IMR-90 (cell line): ENCODE measurements at places on chromosomes 7 and 10. TPM values are rescaled to one million over a fixed set of nuclear protein-coding genes. Genes with fewer than 3 reads are reported as not detected.

SFTPA1 gene
- polyA plus RNA-seq, result not detected in 2 replicates

MPP7 gene
- polyA plus RNA-seq, result 0.39 and 0.44 TPM in 2 replicates

ZNF488 gene
- 0.14 TPM in 2 replicates for polyA plus RNA-seq

VKORC1L1 gene
- polyA plus RNA-seq, result 12.0 and 12.5 TPM in 2 replicates

ODAD2 gene
- polyA plus RNA-seq, result 0.42 and 0.53 TPM in 2 replicates

POLR2J3 gene
- 9.3 and 14.7 TPM in 2 replicates for polyA plus RNA-seq

FAM25C gene
- polyA plus RNA-seq, result not detected in 2 replicates

SORCS3 gene
- polyA plus RNA-seq, result not detected in 2 replicates

MTPN gene
- polyA plus RNA-seq, result 89.6 and 94.4 TPM in 2 replicates

GDF2 gene
- 0.04 TPM in 1 of 2 replicates, not detected in the other for polyA plus RNA-seq

TSPAN12 gene
- 0.36 and 0.42 TPM in 2 replicates for polyA plus RNA-seq

SOSTDC1 gene
- 0.04 and 0.07 TPM in 2 replicates for polyA plus RNA-seq

PGAM2 gene
- polyA plus RNA-seq, result 0.27 TPM in 1 of 2 replicates, not detected in the other

BAIAP2L1 gene
- polyA plus RNA-seq, result 5.8 and 6.0 TPM in 2 replicates

HGF gene
- polyA plus RNA-seq, result 14.4 and 16.8 TPM in 2 replicates

FKBP6 gene
- not detected in 2 replicates for polyA plus RNA-seq

PSD gene
- polyA plus RNA-seq, result 4.4 and 5.8 TPM in 2 replicates

RBP3 gene
- not detected in 2 replicates for polyA plus RNA-seq

AIFM2 gene
- polyA plus RNA-seq, result 4.5 and 4.6 TPM in 2 replicates

GATA3 gene
- 0.11 and 0.21 TPM in 2 replicates for polyA plus RNA-seq

PPIA gene
- 4,788 and 4,883 TPM in 2 replicates for polyA plus RNA-seq

SPDYE16 gene
- polyA plus RNA-seq, result not detected in 2 replicates

LIPN gene
- not detected in 2 replicates for polyA plus RNA-seq
